ENCODE measurements at places on chromosomes 5 and 9. TPM values are rescaled to one million over a fixed set of nuclear protein-coding genes. Genes with fewer than 3 reads are reported as not detected.

The PCDHB6 gene
- 3.2 TPM for total RNA-seq

The NSUN2 gene
- 42.2 TPM for total RNA-seq

The HNRNPAB gene
- total RNA-seq: 66.3 TPM

The ALDOB gene
- total RNA-seq: not detected

The ANKRD20A1 gene
- not detected for total RNA-seq

The RANBP17 gene
- total RNA-seq: 8.4 TPM
